ENCODE measurements at places on chromosomes 6 and 20. TPM values are rescaled to one million over a fixed set of nuclear protein-coding genes. Genes with fewer than 3 reads are reported as not detected.

Gene ADGB
- total RNA-seq, result not detected

Gene MYO6
- 29.7 TPM for total RNA-seq

Gene LY6G6F
- not detected for total RNA-seq

Gene BPIFB1
- not detected for total RNA-seq

Gene CGA
- not detected for total RNA-seq

Gene MLIP
- 0.33 TPM for total RNA-seq

Gene POM121L2
- not detected for total RNA-seq

Gene TEAD3
- 8.9 TPM for total RNA-seq

Gene E2F1
- total RNA-seq, result 0.66 TPM

Gene IP6K3
- total RNA-seq, result not detected

Gene GNMT
- 630 TPM for total RNA-seq

Gene LAMA5
- total RNA-seq, result 115 TPM

Gene LHFPL5
- total RNA-seq, result 5.6 TPM

Gene RSPH9
- total RNA-seq, result not detected

Gene CTCFL
- total RNA-seq, result not detected

Gene CGAS
- total RNA-seq, result 4.0 TPM

Gene C6orf118
- total RNA-seq, result 0.52 TPM

Gene FUT9
- 9.2 TPM for total RNA-seq

Gene BMP5
- total RNA-seq, result 0.99 TPM

Gene ABHD16B
- total RNA-seq, result not detected

Gene BACH2
- 2.1 TPM for total RNA-seq

Gene PI16
- total RNA-seq, result 0.33 TPM

Gene CST7
- total RNA-seq, result 1.8 TPM

Gene KCNS1
- total RNA-seq, result not detected

Gene C20orf96
- 0.33 TPM for total RNA-seq

Gene MEI4
- 3.3 TPM for total RNA-seq

Gene EHMT2
- total RNA-seq, result 35.8 TPM

Gene BNIP5
- total RNA-seq, result 0.33 TPM

Gene FOXF2
- not detected for total RNA-seq

Gene IL17A
- total RNA-seq, result not detected

Gene HLA-DMB
- total RNA-seq, result 14.3 TPM

Gene PRDM13
- total RNA-seq, result not detected

Gene TPD52L1
- total RNA-seq, result 101 TPM

Gene ADGRG6
- total RNA-seq, result 38.6 TPM

Gene SLC17A1
- total RNA-seq, result not detected

Gene UBE2C
- not detected for total RNA-seq

Gene PTCHD4
- total RNA-seq, result not detected

Gene DSP
- 85.0 TPM for total RNA-seq

Gene MRPS26
- 29.0 TPM for total RNA-seq

Gene TJAP1
- 47.5 TPM for total RNA-seq

Gene MANEA
- 5.2 TPM for total RNA-seq

Gene SMPDL3A
- total RNA-seq, result 21.3 TPM

Gene CCDC28A
- 17.9 TPM for total RNA-seq

Gene SLC22A7
- total RNA-seq, result not detected

Data from body of pancreas (tissue), 4 donors.